ENCODE measurements at places on chromosomes 1 and 21.

DNA sequence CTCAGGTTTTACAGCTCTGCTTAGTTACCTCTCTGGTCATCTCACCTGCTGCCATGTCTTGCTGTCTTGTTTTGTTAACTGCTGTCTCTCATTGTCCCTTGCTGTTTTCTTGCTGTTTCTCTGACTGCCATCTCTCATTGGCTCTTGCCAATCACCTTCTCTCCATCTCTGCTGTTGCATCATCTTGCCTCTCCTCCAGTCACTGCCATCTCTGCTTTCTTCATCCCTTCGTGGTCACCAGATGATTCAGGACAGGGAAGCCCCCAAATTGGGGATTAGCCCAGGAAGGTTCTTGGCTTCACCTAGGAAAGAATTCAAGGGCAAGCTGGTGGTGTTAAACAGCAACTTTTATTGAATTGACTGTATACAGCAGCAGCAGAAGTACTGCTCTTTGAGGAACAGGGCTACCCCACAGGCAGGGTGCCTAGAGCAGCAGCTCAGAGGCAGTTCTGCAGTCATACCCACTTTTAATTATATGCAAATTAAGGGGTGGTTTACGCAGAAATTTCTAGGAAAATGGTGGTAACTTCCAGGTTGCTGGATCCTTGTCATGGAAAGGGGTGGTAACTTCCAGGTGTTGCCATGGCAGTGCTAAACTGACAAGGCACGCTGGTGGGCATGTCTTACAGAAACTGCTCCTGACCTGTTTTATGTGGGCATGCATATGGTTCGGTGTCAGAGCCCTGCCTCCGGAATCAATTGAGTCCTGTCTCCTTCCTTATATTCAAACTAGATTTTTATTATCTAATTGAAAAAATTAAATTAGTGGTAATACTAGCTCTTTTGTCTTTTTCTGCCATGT is 33.4 kb downstream of the SUCO start:
- DNase-seq = no peak

DNA sequence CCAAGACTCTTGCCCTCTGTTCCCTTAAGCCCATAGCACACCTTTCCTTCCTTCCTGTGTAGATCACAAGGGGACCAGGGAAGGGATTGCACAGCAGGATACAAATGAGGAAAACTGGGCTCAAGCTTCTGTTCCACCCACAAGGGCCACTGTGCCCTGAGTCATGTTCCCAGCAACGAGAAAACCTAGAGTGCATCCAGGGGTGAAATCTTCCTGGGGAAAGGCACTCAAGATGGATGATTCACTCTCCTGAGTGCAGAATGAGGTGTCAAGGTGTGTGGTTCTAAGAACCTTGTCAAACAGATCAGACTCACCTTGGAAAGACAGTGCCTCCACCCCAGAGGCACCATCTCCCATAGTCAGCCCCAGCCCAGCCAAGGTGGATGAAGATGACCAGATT is 40.7 kb upstream of the EYA3 start:
- DNase-seq = peak; percentile 45

DNA sequence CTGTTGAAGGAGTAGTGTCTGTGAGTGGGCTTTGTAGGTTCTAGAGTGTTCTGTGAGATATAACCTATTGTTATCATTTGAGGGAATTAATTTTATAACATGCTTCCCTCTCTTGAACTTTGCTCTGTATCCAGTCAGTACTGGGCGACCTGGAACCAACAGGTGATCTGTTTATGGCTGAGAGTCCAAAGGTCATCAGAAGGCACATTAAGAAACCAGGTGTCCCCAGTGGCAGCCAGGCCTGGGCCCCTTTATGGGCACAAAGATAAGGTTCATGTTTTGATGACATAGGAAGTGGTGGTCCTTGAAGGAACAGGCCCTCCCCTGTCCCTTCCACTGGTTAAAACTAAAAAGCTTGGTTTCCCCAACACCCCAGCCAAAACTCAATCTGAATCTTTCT is 61.1 kb downstream of the FHAD1 start:
- no peak for DNase-seq

GRCh38 chr1:170205301-170205700 is 59.5 kb downstream of the NTMT2 start:
- DNase-seq = no peak

GRCh38 chr1:177600936-177601335 is 368.9 kb downstream of the SEC16B start:
- DNase-seq = no peak

Data from urothelium cell line (cell line).